ENCODE measurements at places on chromosomes 3 and 15. TPM values are rescaled to one million over a fixed set of nuclear protein-coding genes. Genes with fewer than 3 reads are reported as not detected.

- no peaks in the 10 kb centered on the region for H3K36me3 ChIP-seq
- H3K27me3 ChIP-seq, result no peaks in the 10 kb centered on the region
- H3K4me1 ChIP-seq, result no peaks in the 10 kb centered on the region
- no peak for DNase-seq
- no peak overlapping the region for H3K27ac ChIP-seq
These were observed 346.8 kb downstream of the CNTN3 start for GRCh38 chr3:74267588-74268184.

DNA sequence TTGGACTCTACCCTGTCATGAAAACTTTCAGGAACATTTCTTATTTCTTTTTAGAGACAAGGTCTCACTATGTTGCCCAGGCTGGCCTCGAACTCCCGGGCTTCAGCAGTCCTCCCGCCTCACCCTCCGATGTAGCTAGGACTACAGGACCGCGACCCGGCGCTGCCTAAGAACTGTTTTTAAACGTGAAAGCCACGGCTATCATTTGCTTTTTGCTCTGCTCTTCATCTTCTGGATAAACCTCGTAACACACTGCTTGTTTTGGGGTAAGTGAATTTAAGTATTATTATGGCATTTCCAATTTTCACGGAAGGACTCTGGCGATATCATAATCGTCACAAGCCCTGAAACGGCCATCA lies 14.3 kb upstream of the CCNL1 start:
- no peaks in the 10 kb centered on the region for H3K4me1 ChIP-seq
- H3K27ac ChIP-seq, result peak overlapping the region; percentile 98
- H3K27me3 ChIP-seq, result no peaks in the 10 kb centered on the region
- H3K4me3 ChIP-seq, result peak overlapping the region; percentile 68
- H3K36me3 ChIP-seq, result no peaks in the 10 kb centered on the region

- DNase-seq, result no peak
- no peak overlapping the region for H3K4me3 ChIP-seq
- no peak overlapping the region for H3K27ac ChIP-seq
- H3K4me1 ChIP-seq, result no peaks in the 10 kb centered on the region
These were observed 33.7 kb downstream of the ZBTB20 start for GRCh38 chr3:115113367-115113766.

- H3K27ac ChIP-seq, result no peak overlapping the region
- H3K4me1 ChIP-seq, result peaks cover 5% of the 10 kb centered on the region
- H3K27me3 ChIP-seq, result peaks cover 3% of the 10 kb centered on the region
These were observed 3.4 kb upstream of the KNL1 start for GRCh38 chr15:40590667-40591050.

GRCh38 chr3:12185172-12185710 lies 26.5 kb upstream of the TIMP4 start:
- no peaks in the 10 kb centered on the region for H3K4me1 ChIP-seq
- H3K4me3 ChIP-seq, result no peak overlapping the region
- no peaks in the 10 kb centered on the region for H3K27me3 ChIP-seq
- no peak overlapping the region for H3K27ac ChIP-seq

GRCh38 chr15:81209635-81210034 lies 13.0 kb downstream of the IL16 start:
- H3K4me1 ChIP-seq, result no peaks in the 10 kb centered on the region
- no peaks in the 10 kb centered on the region for H3K27me3 ChIP-seq
- DNase-seq, result no peak
- no peak overlapping the region for H3K4me3 ChIP-seq

DNA sequence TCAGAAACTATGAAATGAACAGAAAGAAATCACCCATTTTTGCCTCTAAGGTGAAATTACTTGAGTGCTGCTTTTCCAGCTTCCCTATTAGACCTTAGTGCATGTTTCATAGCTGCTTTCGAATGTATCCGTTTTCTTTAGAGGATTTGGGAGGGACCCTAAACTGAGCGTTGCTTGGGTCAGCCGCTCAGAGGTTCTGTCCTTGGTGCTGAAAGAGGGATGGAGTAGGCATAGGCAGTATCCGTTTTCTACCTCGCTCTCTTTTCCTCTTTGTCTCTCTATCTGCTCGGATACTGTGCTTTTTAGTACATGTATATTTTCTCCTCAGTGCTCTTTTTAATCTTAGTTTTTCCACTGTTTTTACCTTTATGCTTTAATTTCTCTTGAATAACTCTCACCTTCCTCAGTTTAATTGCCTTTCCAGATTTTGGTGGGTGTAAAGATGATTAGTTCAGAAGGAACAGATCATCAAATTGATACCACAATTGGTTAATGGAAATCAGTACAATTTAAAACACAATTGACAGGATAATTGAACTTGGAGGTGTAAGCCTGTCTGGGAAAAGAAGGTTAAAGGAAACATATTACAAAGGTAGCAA lies at the start of gene DRD3:
Gene DRD3, minus strand, starts transcription at position 283 of the 599 bp plus-strand sequence. CDS start 7,060 bp downstream, outside the sequence.
- no peak within 1 kb of the TSS for H3K27ac ChIP-seq
- H3K36me3 ChIP-seq, result no peaks in the 10 kb centered on the region
- H3K4me3 ChIP-seq, result no peak within 1 kb of the TSS
- no peaks in the 10 kb centered on the region for H3K27me3 ChIP-seq
- no peak for DNase-seq

DNA sequence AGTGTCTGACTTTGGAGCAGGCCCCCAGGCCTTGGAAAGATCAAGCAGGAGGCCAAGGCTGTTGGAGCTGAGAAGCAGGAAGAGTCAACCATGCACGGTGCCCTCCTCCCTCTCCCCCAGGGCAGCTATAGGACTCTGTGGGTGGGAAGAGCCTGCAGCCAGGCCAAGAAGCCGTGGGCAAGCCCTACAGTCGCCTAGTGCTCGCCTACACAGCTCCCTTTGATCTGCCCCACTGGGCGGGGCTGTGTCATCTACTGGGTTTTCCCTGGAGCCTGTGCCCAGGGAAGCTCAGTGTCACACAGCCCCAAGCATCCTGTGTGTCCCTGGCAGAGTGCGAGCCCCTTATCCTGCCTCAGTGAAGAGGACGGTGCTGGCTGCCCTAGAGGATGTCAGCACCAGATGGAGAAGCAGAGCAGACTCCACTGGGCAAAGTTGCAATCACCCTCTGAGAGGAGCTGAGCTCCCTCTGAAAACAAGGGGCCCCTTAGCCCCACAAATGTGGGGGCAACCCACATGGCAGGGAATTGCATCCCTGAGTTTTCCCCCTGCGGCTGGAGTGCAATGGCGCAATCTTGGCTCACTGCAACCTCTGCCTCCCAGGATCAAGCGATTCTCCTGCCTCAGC lies 72.2 kb downstream of the KLF13 start:
- H3K27me3 ChIP-seq, result no peaks in the 10 kb centered on the region
- DNase-seq, result no peak
- peaks cover 6% of the 10 kb centered on the region for H3K4me1 ChIP-seq
- no peak overlapping the region for H3K4me3 ChIP-seq

DNA sequence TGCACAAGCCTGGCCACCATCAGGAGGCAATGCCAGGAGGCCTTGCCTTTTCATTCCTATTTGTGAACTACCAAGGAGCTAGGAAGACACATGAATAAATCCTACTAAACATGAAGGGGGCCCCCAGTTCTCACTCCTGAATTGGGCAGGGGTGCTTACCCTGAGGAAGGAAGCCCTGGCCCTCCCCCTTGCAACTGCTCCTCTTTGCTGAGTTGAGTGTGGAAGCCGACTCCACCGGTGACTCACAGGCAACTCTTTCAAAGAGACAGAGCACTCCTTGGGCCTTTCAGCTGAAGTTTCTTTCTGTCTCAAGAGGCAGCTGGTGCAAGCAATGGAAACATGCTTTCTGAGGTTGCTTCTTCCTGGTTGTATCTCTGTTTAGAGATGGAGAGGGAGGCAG lies 1.7 kb downstream of the GABRG3 start:
- no peak overlapping the region for H3K4me3 ChIP-seq
- no peaks in the 10 kb centered on the region for H3K27me3 ChIP-seq
- H3K36me3 ChIP-seq, result no peaks in the 10 kb centered on the region
- H3K27ac ChIP-seq, result no peak overlapping the region
- DNase-seq, result no peak
- no peaks in the 10 kb centered on the region for H3K4me1 ChIP-seq

DNA sequence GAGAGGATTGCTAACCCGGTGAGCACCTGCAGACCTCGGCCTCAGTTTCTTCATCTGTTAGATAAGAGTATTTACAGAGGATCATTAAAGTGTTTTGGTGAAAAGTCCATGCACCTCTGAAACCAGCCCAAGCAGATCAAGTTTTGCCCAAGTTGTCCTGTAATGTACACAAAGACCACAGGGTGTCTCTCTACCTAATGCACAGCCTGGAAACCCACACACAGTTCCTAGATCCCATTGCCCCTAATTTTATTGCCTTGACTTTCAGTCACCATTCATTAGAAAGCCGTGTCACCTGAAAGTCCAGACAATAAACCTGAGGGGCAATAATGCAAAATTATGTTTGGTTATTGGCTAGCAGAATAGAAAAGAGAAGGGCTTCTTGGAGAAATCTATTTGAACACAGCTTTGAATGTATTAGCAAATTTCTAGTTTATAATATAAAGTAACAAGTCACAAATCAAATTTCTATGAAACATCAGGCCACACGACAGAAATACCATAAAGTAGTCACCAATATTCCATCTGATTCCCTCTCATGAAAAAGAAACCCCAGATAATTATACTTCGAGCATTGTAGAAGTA lies 161.3 kb upstream of the SLC2A2 start:
- H3K27me3 ChIP-seq, result no peaks in the 10 kb centered on the region
- no peak overlapping the region for H3K27ac ChIP-seq
- H3K4me1 ChIP-seq, result no peaks in the 10 kb centered on the region
- DNase-seq, result no peak
- no peak overlapping the region for H3K4me3 ChIP-seq

- no peaks in the 10 kb centered on the region for H3K36me3 ChIP-seq
- H3K27me3 ChIP-seq, result peaks cover 4% of the 10 kb centered on the region
- DNase-seq, result no peak
- H3K4me1 ChIP-seq, result no peaks in the 10 kb centered on the region
- H3K27ac ChIP-seq, result no peak overlapping the region
- H3K4me3 ChIP-seq, result no peak overlapping the region
These were observed 68.3 kb upstream of the NEO1 start for GRCh38 chr15:72983801-72984545.

GRCh38 chr3:12904951-12905315 lies 63.6 kb upstream of the RPL32 start:
- H3K27me3 ChIP-seq, result no peaks in the 10 kb centered on the region
- no peaks in the 10 kb centered on the region for H3K4me1 ChIP-seq
- H3K36me3 ChIP-seq, result no peaks in the 10 kb centered on the region
- no peak for DNase-seq

- no peaks in the 10 kb centered on the region for H3K27me3 ChIP-seq
- no peak for DNase-seq
- H3K4me3 ChIP-seq, result no peak overlapping the region
- no peaks in the 10 kb centered on the region for H3K36me3 ChIP-seq
- no peak overlapping the region for H3K27ac ChIP-seq
These were observed 324.8 kb downstream of the FEZF2 start for GRCh38 chr3:62048577-62048976.

DNA sequence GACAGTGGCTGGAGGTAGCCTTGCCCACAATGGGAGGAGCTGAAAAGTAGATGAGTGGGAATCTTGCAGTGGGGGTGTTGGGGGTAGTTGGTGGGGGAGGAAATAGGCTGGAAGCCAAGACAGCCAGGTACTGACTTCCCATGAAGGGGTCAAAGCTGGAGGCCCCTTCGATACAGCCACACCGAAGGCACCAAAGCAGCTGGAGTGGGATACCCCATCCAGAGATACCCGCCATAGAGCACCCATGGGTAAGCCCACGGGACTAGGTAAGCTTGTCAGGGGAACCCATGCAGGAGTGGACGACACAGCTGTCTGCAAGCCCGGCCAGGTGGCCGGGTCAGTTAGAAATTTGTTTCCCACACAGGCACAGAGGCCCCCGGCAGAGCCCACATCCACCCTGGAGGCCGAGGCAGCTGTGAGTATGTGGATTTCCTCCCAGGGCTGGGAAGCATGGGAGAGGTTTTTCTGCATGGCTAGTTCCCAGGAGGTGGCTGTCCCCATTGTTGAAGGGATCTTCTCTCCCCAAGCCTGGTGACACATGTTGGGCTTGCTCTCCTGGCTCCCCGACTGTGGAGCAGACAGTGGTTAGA lies 28.6 kb downstream of the PRR23E start:
- H3K4me3 ChIP-seq, result no peak overlapping the region
- H3K27me3 ChIP-seq, result no peaks in the 10 kb centered on the region
- H3K27ac ChIP-seq, result no peak overlapping the region
- DNase-seq, result no peak
- H3K4me1 ChIP-seq, result no peaks in the 10 kb centered on the region
- H3K36me3 ChIP-seq, result no peaks in the 10 kb centered on the region

- no peak overlapping the region for H3K4me3 ChIP-seq
- H3K27ac ChIP-seq, result no peak overlapping the region
- no peaks in the 10 kb centered on the region for H3K4me1 ChIP-seq
- H3K27me3 ChIP-seq, result no peaks in the 10 kb centered on the region
- no peak for DNase-seq
These were observed 91.2 kb downstream of the PEX5L start for GRCh38 chr3:179945569-179945968.

DNA sequence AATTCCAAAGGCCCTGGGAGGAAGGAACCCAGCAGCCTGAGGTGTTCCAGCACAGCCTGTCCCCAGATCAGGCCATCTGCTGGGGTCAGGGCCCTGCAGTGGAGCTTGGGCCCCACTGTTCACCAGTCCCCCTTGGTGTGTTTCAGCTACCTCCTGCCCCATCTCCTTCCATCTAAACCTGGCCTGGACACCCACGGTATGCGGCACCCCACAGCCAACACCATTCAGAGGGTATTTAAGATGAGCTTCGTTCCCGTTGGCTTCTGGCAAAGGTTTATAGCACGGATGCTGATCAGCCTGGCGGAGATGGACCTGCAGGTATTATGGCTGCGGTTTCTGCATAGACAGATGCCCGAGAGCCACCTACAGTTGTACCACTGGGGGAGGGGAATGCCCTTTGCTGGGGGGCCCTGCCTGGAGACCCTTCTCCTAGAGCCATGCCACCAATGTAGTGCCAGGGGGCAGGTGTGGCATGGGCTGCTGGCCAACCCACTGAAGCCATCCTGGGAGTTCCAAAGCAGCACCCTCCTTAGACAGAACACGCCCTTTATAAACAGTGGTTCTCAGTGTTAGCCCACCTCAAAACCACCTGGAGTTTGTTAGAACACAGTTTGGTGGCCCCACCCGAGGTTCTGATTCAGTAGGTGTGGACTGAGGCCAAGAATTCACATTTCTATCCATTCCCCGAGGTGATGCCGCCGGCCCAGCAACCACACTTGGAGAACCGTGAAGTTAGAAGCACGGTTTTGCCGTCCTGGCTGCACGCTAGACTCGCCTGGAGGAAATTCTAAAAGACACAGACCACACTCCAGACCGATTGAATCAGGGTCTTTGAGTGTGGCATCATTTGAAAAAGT lies 126.9 kb downstream of the LRRK1 start:
- H3K27ac ChIP-seq, result peak overlapping the region; percentile 77
- no peak overlapping the region for H3K4me3 ChIP-seq
- H3K36me3 ChIP-seq, result no peaks in the 10 kb centered on the region
- H3K4me1 ChIP-seq, result peaks cover 6% of the 10 kb centered on the region
- peak; percentile 21 for DNase-seq
- no peaks in the 10 kb centered on the region for H3K27me3 ChIP-seq

Gene NR2E3
- total RNA-seq, result 0.41 TPM

Gene RTP1
- not detected for total RNA-seq

Gene SLC7A14
- 0.55 TPM for total RNA-seq

Gene KBTBD12
- 2.1 TPM for total RNA-seq

Gene DAZL
- not detected for total RNA-seq

Gene MCF2L2
- 0.59 TPM for total RNA-seq

Gene MESP2
- total RNA-seq, result not detected

Gene PRR20G
- total RNA-seq, result not detected

Gene CTNNB1
- 1,124 TPM for total RNA-seq

Gene CYP8B1
- not detected for total RNA-seq

Gene CCR9
- total RNA-seq, result 0.14 TPM

Gene SLC35A5
- total RNA-seq, result 11.5 TPM
